WTC11 (cell line): ENCODE measurements at places on chromosomes 2 and 18.

DNA sequence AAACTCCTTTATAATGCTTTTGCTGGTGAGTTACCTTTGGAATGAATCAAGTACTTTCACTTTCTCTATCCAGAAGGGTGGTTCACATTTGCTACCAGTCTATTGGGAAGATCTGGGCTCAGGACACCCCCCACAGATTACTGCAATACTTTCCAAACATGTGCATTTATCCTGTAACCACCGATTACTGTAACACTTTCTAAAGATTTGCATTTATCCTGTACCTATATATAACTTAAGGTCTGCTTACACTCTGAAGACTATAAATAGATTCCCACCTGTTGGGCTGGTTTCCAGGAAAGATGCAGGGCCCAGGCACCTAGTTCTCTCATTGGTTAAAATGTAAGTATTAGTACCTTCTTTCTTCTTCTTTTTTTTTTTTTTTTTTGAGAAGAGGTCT lies 113.0 kb upstream of the NEDD4L start:
- H3K4me3 ChIP-seq, result no peak overlapping the region
- no peaks in the 10 kb centered on the region for H3K4me1 ChIP-seq
- no peak for DNase-seq
- H3K27ac ChIP-seq, result no peak overlapping the region
- H3K27me3 ChIP-seq, result no peaks in the 10 kb centered on the region

DNA sequence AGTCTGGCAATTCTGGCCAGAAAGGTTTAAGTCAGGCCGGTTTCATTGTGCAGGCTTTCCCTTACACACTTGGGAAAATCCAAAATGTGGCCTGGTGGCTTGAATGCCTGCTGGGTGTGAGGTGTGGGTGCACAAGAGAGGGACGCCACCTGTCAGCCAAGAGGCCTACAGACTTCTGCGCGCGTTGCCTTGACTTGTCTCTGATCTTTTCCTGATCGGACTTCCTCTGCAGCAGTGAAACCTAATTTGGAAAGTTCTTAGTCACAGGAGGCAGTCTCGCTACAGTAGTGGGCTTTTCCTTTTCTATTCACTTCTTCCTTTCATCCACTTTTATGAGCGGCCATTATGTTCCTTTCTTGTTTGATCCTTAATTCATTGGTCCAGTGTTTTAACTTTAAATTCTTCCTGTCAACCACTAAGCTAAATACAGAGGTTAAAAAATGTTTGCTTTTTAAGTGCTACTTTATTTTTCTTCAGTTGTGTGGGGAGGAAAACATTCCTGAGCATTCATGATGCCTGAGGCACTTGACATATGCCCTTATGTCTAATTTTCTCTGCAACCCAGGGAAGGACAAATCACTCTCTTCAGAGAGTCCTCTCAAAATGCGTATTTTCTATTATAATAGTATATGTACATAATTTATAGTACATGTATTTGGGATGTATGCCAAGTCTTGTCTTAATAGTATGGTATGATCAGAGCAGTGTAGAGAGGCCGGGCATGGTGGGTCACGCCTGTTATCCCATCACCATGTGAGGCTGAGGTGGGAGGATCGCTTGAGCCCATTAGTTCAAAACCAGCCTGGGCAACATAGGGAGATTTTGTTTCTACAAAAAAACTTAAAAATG lies 128.9 kb downstream of the WDSUB1 start:
- no peak overlapping the region for H3K27ac ChIP-seq
- H3K36me3 ChIP-seq, result no peaks in the 10 kb centered on the region
- no peak overlapping the region for H3K4me3 ChIP-seq
- DNase-seq, result no peak
- no peaks in the 10 kb centered on the region for H3K27me3 ChIP-seq
- peaks cover 12% of the 10 kb centered on the region for H3K4me1 ChIP-seq

GRCh38 chr2:29697715-29698114 lies 223.7 kb downstream of the ALK start:
- no peaks in the 10 kb centered on the region for H3K27me3 ChIP-seq
- no peak overlapping the region for H3K4me3 ChIP-seq
- H3K4me1 ChIP-seq, result peaks cover 7% of the 10 kb centered on the region
- no peaks in the 10 kb centered on the region for H3K36me3 ChIP-seq

- no peaks in the 10 kb centered on the region for H3K36me3 ChIP-seq
- peaks cover 13% of the 10 kb centered on the region for H3K4me1 ChIP-seq
- DNase-seq, result no peak
- H3K27me3 ChIP-seq, result no peaks in the 10 kb centered on the region
- no peak overlapping the region for H3K27ac ChIP-seq
These were observed 198.6 kb downstream of the MEMO1 start for GRCh38 chr2:31812051-31812798.

- no peaks in the 10 kb centered on the region for H3K36me3 ChIP-seq
- no peak overlapping the region for H3K27ac ChIP-seq
- no peaks in the 10 kb centered on the region for H3K27me3 ChIP-seq
- H3K4me1 ChIP-seq, result no peaks in the 10 kb centered on the region
- H3K4me3 ChIP-seq, result no peak overlapping the region
- DNase-seq, result no peak
These were observed 409.7 kb upstream of the PIK3C3 start for GRCh38 chr18:41545091-41545888.

DNA sequence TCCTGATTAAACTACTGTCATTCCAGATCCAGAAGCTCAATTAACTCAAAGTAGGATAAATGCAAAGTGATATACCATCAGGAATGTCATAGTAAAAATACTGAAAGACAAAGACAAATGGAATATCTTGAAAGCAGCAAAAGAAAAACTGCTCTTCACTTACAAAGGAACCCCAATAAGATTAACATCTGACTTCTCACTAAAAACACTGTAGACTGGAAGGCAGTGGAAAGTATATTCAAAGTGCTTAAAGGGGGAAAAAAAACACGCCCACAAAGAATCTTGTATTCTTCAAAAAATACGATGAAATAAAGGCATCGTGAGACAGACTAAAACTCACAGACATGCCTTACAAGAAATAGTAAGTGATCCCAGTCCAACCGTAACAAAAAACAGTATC lies 195.7 kb downstream of the DOK6 start:
- no peaks in the 10 kb centered on the region for H3K4me1 ChIP-seq
- no peak overlapping the region for H3K4me3 ChIP-seq
- no peaks in the 10 kb centered on the region for H3K27me3 ChIP-seq
- peaks cover 12% of the 10 kb centered on the region for H3K36me3 ChIP-seq

- no peak for DNase-seq
- no peaks in the 10 kb centered on the region for H3K27me3 ChIP-seq
- no peaks in the 10 kb centered on the region for H3K36me3 ChIP-seq
- 0 out of 2 replicates have a peak, but pooled peaks cover 3% of the 10 kb centered on the region for H3K4me1 ChIP-seq
- no peak overlapping the region for H3K4me3 ChIP-seq
These were observed 93.0 kb downstream of the COL6A3 start for GRCh38 chr2:237320801-237321560.

- peaks cover 13% of the 10 kb centered on the region for H3K4me1 ChIP-seq
- no peak for DNase-seq
- H3K36me3 ChIP-seq, result peaks cover 4% of the 10 kb centered on the region
- no peaks in the 10 kb centered on the region for H3K27me3 ChIP-seq
- H3K4me3 ChIP-seq, result no peak overlapping the region
These were observed 193.8 kb downstream of the MGAT5 start for GRCh38 chr2:134447669-134448068.
